ENCODE measurements at places on chromosomes 12 and 14.

DNA sequence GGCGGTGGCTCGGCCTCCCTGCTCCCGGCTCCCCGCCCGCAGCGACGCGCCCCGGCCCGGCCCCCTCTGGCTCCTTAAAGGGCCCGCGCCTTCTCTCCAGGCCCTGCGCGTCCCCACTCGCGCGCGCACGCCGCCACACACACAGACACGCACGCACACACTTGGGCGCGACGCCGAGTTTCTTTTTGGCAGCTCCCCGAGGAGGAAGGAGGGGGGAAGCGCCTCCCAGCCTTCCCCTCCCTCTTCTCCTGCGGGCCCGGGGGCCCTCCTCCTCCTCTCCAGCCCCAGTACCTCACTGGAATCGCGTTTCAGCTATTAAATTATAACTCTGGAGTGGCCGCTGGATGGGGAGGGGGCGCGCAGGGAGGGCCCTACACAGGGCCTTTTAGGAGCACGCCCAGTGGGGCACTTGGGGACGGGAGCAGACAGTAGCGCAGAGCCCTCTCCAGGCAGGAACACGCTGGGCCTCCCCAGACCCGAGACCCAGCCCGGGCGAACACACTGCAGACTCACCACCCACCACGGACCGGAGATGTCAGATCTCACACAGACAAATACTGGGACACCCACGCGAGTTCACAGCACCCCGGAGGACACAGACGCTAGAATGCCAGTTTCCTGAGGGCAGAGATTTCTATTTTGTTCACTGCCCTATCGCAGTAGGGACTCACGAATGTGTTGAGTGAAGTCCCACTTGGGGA lies 411 bp upstream of the NCOR2 start:
- H3K4me1 ChIP-seq, result peaks cover 24% of the 10 kb centered on the region
- peak overlapping the region; percentile 80 for H3K4me3 ChIP-seq
- peak; percentile 93 for DNase-seq
- H3K27me3 ChIP-seq, result peaks cover 3% of the 10 kb centered on the region
- H3K36me3 ChIP-seq, result no peaks in the 10 kb centered on the region

GRCh38 chr12:6952863-6953441 lies 1.8 kb downstream of the PTPN6 start:
- H3K27ac ChIP-seq, result no peak overlapping the region
- peaks cover 2% of the 10 kb centered on the region for H3K27me3 ChIP-seq
- no peak overlapping the region for H3K4me3 ChIP-seq
- no peaks in the 10 kb centered on the region for H3K36me3 ChIP-seq

DNA sequence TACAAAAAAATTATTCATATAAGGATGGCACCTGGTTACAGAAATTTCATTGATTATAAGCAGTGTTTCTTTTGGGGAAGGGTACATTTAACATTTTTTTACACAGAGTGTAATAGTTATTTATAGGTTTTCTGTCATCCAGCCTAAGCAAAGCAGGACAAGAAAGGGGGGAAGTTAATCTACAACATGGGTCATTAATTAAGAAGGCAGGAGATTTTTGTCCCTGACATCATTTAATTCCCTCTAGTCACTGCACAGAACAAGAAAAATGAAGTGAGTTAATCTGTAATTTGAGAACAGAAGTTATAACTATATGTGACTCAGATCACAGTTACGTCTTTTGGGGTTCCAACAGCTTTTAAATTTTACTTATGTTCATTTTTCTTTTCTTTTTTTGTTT lies 173.4 kb downstream of the PTPRO start:
- no peaks in the 10 kb centered on the region for H3K4me1 ChIP-seq
- H3K36me3 ChIP-seq, result no peaks in the 10 kb centered on the region
- no peaks in the 10 kb centered on the region for H3K27me3 ChIP-seq
- DNase-seq, result no peak

- no peaks in the 10 kb centered on the region for H3K4me1 ChIP-seq
- H3K27me3 ChIP-seq, result no peaks in the 10 kb centered on the region
- no peaks in the 10 kb centered on the region for H3K36me3 ChIP-seq
- DNase-seq, result no peak
- H3K27ac ChIP-seq, result no peak overlapping the region
Measured at GRCh38 chr12:60137513-60137912, 541.7 kb downstream of the SLC16A7 start.

DNA sequence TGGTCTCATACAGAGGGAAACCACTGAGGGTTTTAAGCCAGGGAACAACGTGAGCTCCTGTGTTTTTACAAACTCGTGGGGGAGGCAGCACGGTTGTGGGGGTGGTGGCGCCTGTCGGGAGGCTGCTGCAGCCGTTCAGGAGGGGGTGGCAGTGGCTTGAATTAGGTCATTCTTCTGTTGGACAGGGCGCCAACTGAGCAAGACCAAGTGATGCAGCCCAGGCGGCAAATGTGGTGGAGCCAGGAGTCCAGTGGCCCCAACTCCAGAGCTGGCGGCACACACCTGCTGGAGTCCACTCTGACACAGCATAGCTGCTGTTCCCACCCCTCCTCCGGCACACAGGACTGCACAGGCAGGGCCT lies 27.8 kb downstream of the FBRSL1 start:
- H3K4me3 ChIP-seq, result no peak overlapping the region
- peaks cover 31% of the 10 kb centered on the region for H3K36me3 ChIP-seq
- H3K4me1 ChIP-seq, result peaks cover 6% of the 10 kb centered on the region
- no peak overlapping the region for H3K27ac ChIP-seq

- peak; percentile 13 for DNase-seq
- H3K27ac ChIP-seq, result no peak overlapping the region
- no peaks in the 10 kb centered on the region for H3K36me3 ChIP-seq
- H3K4me1 ChIP-seq, result peaks cover 10% of the 10 kb centered on the region
Measured at GRCh38 chr14:65949711-65950516, 536.3 kb upstream of the CCDC196 start.
